HFFc6 (cell line): ENCODE measurements at places on chromosomes 2 and 18. TPM values are rescaled to one million over a fixed set of nuclear protein-coding genes. Genes with fewer than 3 reads are reported as not detected.
A peak's percentile ranks its signal among the peaks of the same experiment; 100 is the strongest.

DNA sequence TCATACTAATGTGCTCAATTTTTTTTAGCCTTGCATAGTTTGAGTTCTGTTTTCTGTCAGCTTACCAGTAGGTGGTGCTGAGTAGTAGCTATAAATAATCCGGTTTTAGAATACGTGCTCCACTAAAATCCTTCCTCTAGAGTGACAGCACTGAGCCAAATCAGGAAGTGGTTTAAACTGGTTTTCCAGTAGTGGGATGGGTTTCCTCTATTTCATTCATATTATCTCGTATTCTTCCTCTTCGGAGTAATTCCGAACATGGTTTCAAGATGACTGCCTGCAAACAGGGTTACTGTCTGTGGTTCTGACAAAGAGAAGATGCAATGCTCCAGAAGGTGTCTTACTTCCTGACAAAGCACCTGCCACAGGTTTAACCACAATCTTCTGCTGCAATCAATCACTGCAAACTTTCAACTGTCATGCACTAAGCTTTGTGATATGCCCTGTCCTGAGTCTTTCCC, 496.9 kb upstream of the VRK2 start:
- peak; percentile 25 for DNase-seq

DNA sequence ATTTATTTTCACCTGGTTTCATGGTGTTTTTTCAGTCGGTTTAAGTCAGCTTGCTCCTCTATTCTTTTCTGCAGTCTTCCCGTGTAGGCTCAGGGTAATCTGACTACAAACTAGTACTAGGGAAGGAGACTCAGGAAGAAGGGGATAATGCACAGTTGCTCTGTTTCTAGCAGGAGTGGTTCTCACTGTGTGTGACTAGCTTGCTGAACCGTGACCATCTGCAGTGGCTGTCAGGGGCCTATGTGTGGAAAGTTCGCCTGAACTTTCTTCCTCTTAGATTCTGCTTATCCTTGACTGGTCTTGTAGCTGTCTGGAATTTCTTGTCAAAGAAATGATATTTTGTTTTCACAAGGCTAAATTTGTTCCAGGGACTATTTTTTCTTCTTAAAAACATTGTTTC, 46.3 kb upstream of the AQP4 start:
- no peak for DNase-seq

The NEU4 gene
- total RNA-seq: 0.13 TPM in 1 of 3 replicates, not detected in the others

GRCh38 chr2:121281107-121281506, 3.9 kb downstream of the TFCP2L1 start:
- no peak for DNase-seq

DNA sequence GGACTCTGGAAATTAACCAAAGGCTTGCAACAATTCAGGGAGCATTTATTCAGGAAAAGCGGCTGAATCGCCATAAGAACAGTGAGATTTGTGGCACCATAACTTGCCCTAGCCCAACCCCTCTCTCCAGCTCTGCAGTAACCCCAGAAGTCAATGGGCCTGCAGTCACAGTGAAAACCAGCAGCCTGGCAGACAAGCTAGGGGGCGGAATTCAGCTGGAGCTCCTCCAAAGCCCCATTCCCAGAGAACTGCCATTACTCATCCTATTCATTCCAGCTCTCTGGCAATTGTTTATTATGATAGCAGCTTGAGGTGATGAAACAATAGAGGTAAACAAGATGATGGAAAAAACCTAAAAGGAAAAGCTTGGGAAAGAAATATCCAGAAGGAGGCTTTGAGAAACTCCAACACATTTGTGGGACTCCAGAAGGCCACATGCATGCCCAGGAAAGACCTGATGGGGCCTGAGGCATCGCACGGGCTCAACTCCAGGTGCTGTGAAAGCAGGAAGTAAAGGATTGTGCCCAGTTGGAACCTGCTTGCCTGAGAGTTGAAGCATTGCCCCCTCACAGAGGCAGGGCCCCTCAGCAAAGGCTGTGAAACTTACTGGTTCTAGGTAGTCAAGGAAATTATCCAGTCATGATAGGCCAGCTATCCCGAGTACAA, 126.7 kb downstream of the TWIST2 start:
- DNase-seq: peak; percentile 89

DNA sequence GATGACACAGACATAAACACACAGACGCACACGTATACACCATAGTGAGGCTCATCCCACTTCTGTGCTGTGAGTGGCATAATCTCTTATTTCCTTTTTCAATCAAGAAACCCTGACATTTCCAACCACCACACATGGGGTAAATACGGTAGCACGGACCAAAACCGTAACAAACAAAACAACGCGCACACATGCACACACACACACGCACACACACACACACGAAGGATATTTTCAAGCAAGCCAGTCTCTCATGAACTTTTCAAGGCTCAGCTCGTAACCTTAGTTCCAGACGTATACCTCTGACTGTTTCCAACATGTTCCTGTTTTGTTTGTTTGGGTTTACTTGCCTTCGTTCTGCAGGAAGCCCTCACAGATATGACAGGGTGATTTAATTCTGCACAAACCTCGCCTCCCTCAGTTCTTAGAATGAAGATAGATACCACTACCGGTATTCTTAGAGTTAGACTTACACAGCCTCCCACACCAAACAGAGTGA, 119.8 kb downstream of the BCL2 start:
- no peak for DNase-seq

The ABCG8 gene
- not detected in 2 replicates for total RNA-seq

The ORMDL1 gene
- total RNA-seq: 48.6 and 54.5 TPM in 2 replicates

DNA sequence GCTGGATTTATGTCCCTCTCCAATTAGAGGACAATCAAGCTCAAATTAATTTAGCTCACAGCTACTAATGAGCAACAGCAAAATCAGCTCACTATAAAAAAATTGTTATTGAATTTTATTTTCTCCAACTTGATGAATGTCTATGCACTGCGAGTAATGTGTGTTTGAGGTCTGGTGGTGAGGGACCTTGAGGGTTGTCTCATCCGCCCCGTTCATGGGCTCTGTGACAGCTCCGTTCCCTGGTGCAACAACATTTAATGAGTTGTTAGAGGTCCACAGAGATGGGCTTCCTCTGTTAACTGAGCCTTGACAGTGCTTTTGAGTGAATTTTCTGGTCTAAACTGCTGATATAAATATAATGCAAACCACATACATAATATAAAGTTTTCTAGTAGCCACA, 101.7 kb downstream of the GPR39 start:
- no peak for DNase-seq

The EFHD1 gene
- total RNA-seq: 2.0 to 3.6 TPM (median 3.1 TPM) in 3 replicates

DNA sequence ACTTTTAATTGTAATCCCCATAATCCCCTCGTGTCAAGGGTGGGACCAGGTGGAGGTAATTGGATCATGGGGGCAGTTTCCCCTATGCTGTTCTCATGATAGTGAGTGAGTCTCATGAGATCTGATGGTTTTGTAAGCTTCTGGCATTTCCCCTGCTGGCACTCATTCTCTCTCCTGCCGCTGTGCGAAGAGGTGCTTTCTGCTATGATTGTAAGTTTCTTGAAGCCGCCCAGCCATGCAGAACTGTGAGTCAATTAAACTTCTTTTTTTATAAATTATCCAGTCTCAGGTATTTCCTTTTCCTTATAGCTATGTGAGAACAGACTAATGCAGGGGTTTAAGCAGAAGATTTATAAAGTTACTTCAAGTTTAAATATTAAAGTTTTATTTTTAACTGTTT, 655.2 kb downstream of the EPHA4 start:
- no peak for DNase-seq

The CFAP65 gene
- not detected in 3 replicates for total RNA-seq

The REEP1 gene
- 0.07 to 0.22 TPM (median 0.09 TPM) in 3 replicates for total RNA-seq

DNA sequence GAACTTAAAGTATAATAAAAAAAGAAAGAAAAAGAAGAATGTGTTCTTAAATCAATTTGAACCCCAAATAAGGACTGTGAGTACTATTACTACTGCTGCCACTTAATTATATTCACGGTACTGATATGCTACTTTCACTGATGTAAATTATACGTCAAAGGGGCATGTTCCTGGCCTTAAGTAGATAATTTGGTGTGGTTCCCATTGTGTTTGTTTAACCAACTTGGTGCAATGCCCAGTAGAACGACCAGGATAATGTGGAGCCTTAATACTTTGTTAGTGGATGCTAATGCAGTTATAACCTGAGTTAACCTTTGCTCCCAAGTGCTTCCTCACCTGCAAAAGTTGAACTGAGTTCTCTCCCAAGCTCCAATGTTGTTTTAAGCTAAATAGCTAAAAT, 142.0 kb downstream of the NR4A2 start:
- DNase-seq: no peak

DNA sequence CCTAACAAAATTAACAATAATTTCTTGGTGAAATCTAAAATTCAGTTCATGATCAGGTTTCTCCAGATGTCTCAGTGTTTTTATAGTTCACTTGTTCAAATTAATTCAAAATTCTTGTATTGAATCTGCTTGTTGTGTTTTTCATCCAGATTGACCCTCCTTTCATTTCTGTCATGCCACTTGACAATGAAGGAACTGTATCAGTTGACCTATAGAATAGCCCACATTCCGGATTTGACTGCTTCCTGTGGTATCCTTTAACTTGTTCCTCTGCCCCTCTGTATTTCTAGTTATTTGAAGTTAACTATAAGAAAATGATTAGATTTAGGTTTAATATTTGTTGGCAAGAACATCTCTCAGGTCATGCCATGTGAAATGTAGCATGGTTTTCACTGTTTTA, 53.3 kb downstream of the TWSG1 start:
- DNase-seq: no peak

The PTCD3 gene
- 59.5 and 68.7 TPM in 2 replicates for total RNA-seq

The SMPD4 gene
- 50.0 to 66.8 TPM (median 65.6 TPM) in 3 replicates for total RNA-seq

GRCh38 chr2:83565626-83566025, 893.5 kb downstream of the SUCLG1 start:
- no peak for DNase-seq

DNA sequence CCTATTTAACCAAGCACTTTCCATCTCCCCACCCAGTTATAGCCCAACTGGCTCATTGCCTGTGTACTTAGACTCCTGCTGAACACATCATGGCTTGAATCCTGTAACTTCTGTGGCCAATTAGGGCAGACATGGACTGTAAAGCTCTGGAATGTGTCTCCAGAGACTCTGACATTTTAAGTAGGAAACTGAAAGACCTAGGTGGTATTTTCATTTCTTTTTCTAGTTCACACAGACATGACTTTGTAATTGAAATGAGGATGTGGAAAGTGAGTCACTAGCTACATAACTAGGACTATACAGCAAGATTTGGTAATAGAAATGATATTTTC, 12.2 kb downstream of the DOK1 start:
- DNase-seq: peak; percentile 94

The NEU2 gene
- not detected in 3 replicates for total RNA-seq

DNA sequence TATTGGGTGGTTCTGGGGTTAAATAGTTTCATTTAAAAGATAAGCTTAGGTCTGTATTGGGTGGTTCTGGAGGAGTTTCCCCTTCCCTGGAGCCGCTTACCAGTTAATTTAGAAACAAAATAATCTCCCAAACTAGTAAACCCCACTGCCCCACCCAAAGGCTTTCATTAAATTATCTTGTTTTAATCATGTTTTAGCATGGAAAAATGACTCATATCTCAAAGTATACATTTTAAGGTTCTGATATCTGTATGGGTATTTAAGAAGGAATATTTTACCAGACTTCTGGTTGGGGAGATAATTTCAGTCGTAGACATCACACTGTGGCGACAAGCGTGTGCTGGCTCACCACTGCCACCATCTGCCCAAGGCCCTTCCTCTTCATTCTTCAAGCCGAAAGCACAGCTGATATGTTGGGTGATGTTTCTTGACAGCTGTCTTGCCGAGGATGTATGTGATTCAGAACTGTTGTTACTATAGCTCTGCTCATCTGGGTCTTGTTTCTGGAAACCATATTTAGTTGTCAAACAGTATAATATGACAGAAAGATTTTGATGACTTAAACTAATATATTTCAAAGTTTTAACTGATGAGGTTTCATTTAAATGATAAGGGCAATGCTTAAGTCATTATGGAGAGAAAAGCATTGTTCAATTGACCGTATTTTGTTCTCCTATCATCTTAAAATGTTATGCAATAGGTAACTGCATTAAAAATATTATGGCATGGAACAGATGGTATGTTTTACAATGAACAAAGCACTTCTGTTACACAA, 5.1 kb downstream of the FIGLA start:
- DNase-seq: peak; percentile 22

- DNase-seq: peak; percentile 19
Measured at GRCh38 chr2:69073928-69074570, 61.1 kb downstream of the ANTXR1 start.

The ASXL3 gene
- not detected in 3 replicates for total RNA-seq

- DNase-seq: no peak
Measured at GRCh38 chr18:44896846-44897245, 216.2 kb downstream of the SETBP1 start.

GRCh38 chr18:506801-507200, 6.3 kb upstream of the COLEC12 start:
- DNase-seq: no peak

GRCh38 chr18:6449213-6449612, 34.5 kb upstream of the L3MBTL4 start:
- no peak for DNase-seq

- peak; percentile 5 for DNase-seq
Measured at GRCh38 chr2:203690441-203691047, 15.9 kb upstream of the CD28 start.
